ENCODE measurements at places on chromosomes 5 and 9.
A peak's percentile ranks its signal among the peaks of the same experiment; 100 is the strongest.

GRCh38 chr9:84296146-84296843 lies 44.3 kb downstream of the SLC28A3 start:
- peak; percentile 69 for DNase-seq

GRCh38 chr5:36945687-36946086 lies 69.1 kb downstream of the NIPBL start:
- DNase-seq, result no peak

- DNase-seq, result peak; percentile 24
Measured at GRCh38 chr5:55222985-55223811, 3.9 kb downstream of the MCIDAS start.

DNA sequence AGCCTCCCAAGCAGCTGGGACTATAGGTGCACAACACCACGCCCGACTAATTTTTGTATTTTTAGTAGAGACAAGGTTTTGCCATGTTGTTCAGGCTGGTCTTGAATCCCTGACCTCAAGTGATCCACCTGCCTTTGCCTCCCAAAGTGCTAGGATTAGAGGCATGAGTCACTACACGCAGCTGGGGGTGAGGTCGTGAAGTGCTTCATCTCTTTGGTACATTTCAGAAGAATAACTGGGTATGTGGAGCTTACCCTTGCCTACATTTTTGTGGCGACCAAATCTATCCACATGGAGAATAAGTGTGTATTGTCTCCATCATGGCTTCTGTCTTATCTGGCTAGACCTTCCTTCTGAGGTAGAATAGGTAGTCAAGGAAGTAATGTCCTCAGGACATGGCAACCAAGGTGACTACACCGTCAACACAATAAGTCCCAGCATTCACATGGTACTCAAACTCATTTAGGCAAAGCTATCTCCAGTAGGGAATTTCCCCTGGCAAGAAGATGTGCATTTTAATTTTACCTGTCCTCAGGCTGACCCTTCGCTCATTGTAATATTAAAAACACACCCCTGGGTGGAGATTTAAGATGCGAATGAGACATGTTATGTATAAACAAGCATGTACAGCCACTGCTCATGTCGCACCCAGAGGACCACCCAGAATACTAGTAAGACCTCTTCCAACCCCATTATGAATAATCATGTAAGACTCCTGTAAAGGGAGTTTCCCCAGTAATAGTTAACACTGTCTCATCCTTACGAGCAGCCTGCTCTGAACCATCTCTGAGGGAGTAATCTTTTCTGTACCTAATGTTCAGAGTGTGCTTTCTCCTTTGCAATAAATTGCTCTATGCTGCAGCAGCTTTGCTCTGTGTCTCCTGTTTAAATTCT lies 1173.2 kb downstream of the TAF11L14 start:
- DNase-seq, result no peak

- no peak for DNase-seq
Measured at GRCh38 chr9:34557426-34558321, 31.9 kb downstream of the CNTFR start.

- DNase-seq, result no peak
Measured at GRCh38 chr5:172229904-172230303, 35.9 kb downstream of the EFCAB9 start.

- no peak for DNase-seq
Measured at GRCh38 chr9:130989891-130990290, 19.1 kb upstream of the LAMC3 start.

DNA sequence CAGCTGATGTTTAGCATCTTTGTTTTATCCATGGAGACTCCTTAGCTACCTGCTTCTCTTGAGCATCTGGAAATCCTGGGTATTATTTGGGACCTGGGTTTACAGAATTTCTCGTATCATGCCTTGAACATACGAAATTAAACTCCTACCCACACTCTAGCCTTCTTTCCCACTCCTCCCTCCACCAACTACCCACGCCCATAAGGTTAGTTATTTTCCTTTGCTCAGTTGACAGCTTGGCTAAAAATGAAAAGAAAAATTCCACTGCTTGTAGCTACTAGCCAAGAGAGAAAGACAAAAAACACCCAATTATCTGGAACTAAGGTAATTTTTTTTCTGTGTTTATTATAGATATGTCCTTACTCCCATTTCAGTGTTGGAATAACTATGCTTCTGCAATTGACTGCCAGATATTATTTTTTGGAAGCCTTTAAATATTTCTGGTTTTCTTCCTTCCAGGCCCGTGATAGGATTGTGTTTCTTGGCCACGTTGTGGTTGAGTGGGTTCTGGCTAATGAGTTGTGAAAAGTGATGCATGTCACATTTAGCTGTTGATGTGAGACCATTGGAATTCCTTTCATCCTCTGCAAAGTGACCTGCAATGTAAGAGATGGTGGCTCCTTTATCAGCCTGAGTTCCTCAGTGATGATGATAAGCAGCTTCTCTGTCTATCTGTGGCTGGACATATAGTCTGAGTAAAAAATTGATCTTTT lies 308.1 kb downstream of the LRRC70 start:
- no peak for DNase-seq

DNA sequence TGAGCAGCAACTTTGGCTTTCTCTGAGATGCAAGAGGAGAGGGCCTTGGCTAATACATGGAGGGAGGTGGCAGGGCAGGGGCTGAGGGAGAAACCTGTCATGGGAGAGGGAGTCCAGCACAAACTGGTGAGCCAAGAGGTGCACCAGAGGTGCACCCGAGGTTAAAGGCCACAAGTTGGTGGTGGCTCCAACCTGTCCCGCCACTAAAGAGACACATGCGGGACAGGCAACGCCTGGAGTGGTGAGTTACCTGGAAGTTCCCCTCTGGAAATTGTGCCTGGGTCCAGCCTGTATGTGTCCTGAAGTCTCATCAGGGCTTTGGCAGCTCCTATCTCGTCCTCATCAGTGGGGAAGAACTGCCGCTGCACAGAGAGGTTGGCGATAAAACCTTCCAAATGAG lies 14.0 kb downstream of the P4HA2 start:
- DNase-seq, result no peak

- DNase-seq, result no peak
Measured at GRCh38 chr9:114446672-114447450, 58.4 kb downstream of the WHRN start.

- no peak for DNase-seq
Measured at GRCh38 chr5:93582677-93583438, at the start of gene NR2F1. Gene NR2F1 (plus strand): TSS chr5:93583222. CDS start chr5:93585024, 1,802 bp downstream.

GRCh38 chr5:141504216-141504615 lies 15.3 kb downstream of the PCDHGC5 start:
- no peak for DNase-seq

DNA sequence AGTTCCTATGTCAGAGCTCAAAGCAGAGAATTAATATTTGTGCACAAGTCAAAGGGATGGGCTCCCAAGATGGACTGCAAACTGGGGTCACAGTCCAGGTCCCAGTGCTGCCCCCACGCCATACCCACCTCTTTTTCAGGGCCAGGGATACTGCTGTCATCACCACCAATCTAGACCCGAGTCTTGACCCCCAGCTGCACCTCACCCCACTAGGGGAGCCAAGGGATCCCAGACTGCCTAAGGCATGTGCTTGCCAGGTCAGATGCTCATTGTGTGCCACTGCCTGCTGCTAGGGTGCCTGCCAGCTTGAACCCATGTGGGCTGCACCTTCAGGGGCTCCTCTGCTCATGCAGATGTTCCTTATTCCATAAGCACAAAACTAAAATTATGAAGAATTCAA lies 215.6 kb upstream of the NREP start:
- DNase-seq, result no peak

- DNase-seq, result no peak
Measured at GRCh38 chr5:170270293-170271069, 27.1 kb downstream of the LCP2 start.

DNA sequence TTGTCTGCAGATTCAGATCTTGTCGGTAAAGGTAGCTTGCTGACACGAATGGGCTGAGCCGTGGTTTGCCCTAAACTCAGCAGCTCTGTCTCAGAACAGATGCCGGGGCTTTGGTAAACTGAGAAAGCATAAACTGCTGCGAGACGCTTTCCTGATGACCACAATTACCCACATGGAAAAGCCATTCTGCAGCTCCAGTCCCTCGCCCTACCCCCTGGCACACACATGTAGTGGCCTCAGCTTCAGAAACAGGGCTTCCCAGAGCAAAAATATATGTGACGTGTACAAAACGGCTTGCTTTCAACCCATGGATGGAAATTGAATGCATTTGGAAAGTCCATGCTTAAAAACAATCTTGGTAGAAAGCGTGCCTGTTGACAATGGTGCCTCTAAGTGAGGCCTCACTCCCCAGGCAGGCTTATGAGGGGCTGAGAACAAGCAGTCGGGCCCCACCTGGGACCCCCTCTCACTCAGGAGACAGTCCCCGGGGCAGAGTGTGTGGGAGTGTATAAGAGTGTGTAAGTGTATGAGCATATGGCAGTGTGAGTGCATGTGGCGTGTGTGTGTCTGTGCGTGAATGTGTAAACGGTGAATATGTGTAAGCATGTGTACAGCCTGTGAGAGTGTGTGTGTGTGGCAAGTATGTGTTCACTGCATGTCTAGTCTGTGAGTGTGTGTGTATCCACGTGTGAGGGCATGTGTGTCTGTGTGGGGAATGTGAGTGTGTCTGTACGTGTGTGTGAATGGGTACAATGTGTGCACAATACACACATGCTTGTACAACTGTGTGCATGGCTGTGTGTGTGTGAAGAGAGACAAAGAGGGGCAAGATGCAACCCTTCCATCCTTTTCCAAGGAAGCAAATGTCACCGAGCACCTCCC lies 88.2 kb upstream of the SMIM23 start:
- no peak for DNase-seq

GRCh38 chr5:80667384-80667783 lies 12.6 kb upstream of the DHFR start:
- DNase-seq, result no peak

DNA sequence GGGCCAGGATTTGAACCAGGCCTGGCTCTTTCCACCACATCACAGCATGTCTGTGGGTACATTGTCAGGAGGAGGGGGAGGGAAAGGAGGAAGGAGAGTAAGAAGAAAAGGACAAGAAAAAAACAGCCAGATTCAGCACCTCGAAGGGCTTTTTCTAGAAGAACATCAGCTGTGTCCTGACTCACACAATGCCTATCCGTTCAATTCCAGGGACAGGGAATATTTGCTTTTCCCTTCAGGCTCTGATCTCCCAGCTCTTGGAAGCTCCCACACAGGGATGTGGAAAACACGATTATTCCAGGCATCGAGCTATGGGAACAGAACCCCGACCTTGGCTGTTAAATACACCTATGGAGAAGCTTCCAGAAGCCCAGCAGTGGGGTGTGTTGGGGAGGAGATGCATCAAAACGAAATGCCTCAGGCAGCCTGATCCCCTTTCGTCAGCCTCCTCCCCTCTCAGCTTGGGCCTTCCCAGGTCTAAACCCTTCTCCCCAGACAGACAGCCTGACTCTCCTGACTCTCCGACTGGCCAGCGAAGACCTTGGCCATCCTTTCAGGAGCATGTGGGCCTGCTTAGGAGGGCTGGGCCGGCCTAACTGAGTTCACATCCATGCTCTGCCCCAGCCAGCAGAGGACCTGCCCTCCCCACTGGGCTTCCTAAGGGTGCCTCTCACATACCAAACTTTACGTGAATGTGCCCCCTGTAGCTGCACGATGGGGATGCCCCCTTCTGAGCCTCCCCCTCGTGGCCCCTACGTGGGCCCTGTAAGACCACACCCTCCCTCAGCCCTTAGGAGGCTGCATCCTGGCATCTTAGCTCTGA lies 54.4 kb downstream of the NEURL1B start:
- DNase-seq, result no peak

DNA sequence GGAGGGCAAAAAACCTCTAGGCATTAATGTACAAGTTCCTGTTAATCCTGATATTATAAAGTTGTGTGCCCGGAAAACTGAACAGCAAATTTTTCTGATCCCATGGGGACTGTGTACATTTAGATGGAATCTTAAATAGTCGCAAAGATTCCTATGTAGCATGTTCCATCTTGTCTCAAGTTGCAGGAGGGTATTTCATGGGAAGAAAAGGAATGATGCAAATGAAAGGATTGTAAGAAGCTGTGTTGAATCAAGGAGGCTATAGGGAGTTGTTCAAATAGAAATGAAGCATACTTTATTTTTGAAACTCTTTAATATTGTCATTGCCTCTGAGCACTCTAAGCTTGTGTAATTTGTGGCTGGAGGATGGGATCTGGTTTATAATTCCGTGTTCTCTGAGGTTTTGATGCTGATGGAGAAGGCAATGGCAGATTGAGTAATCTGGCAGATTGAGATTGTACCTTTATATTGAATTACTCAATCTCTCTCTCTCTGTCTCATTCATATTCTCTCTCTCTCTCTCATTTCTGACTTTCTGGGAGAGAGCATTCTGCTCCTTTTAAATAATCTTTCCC lies 288.5 kb downstream of the OSTF1 start:
- DNase-seq, result no peak

DNA sequence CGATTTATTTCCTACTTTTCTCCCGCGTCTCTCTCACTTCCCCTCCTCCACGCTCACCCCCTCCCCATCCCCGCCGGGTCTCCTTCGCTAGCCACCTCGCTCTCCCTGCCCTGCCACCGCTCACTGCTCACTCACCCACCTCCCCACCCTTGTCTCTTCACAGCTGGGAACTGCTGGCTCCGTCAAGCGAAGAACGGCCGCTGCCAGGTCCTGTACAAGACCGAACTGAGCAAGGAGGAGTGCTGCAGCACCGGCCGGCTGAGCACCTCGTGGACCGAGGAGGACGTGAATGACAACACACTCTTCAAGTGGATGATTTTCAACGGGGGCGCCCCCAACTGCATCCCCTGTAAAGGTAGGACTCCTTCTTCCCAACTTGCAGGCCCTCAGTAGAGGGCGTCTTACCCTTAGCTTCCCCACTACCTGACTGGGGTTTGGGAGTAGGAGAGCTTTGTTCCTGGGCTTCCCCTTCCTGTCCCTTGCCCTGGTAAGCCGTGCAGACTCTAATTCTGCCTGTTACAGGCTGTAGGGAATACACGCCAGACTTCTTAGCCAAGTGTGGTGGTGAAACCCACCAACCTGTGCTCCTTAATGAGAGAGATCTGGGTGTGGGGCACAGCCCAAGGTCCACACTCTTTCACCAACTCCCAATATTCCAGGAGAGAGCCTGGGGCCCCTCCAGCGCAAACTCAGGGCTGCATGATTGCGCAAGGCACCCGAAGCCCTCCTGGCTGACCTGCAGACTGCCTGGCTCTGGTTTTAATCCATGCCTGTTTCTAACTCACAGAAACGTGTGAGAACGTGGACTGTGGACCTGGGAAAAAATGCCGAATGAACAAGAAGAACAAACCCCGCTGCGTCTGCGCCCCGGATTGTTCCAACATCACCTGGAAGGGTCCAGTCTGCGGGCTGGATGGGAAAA lies 2.5 kb downstream of the FST start:
- DNase-seq, result peak; percentile 30

DNA sequence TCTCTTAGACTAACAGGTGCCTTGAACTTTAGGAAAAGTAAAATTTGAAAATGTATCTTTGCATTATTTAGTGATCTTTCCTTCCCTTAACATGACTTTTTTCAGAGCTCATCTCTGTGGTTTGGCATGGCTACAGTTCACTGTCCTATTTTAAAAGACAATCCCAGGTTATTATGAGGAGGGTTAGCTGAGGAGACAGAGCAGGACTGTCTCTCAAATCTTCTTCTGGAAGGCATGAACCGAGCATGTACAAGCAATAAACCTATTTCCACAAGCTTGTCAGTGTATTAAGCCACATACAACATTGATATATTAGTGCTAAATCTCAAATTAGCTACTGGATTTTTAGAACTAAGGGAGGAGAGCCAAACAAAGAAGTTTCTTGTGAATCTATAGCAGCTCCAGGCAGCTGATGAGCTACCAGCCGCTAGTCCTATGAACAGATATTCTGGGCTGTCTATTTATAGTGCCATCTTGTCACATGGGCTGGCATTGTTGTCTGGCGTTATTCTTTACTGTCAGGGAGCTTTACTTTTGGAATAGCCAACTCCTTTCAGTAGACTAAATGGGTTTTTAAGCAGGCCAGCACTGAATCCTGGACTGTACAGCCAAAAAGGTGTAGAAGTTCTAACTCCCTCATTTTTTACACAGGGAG lies 171.2 kb upstream of the ACTBL2 start:
- DNase-seq, result no peak
